ENCODE measurements at places on chromosomes 7 and 10.

GRCh38 chr7:45689797-45690761 lies 115.9 kb downstream of the ADCY1 start:
- no peak for DNase-seq

- DNase-seq: no peak
These were observed 568.8 kb downstream of the HTR7 start for GRCh38 chr10:90289037-90289436.

GRCh38 chr7:76155938-76156337 lies 45.8 kb upstream of the SRRM3 start:
- DNase-seq: no peak

- DNase-seq: no peak
These were observed 1.3 kb upstream of the TRIM24 start for GRCh38 chr7:138458576-138459412.

DNA sequence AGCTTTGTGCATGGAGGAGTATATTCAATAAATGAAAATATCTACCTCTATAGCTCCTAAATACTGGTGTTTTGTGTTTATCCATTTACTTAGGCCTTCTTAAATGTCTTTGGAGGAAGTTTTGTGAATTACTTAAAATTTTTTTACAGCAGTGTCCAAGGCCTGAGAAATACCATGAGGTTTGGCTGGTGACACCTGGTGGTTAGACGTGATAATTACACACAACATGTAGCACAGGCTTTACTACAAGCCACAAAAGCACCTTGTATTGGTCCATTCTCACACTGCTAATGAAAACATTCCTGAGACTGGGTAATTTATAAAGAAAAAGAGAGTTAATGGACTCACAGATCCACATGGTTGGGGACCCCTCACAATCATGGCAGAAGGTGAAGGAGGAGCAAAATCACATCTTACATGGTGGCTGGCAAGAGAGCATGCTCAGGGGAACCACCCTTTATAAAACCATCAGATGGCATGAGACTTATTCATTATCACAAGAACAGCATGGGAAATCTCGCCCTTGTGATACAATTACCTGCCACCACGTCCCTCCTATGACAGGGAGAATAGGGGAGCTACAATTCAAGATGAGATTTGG lies 20.6 kb downstream of the HYAL4 start:
- peak; percentile 56 for DNase-seq

GRCh38 chr7:71543396-71543795 lies 411.5 kb downstream of the GALNT17 start:
- DNase-seq: no peak

- no peak for DNase-seq
These were observed 76.9 kb downstream of the LRRC4 start for GRCh38 chr7:127954357-127954748.

DNA sequence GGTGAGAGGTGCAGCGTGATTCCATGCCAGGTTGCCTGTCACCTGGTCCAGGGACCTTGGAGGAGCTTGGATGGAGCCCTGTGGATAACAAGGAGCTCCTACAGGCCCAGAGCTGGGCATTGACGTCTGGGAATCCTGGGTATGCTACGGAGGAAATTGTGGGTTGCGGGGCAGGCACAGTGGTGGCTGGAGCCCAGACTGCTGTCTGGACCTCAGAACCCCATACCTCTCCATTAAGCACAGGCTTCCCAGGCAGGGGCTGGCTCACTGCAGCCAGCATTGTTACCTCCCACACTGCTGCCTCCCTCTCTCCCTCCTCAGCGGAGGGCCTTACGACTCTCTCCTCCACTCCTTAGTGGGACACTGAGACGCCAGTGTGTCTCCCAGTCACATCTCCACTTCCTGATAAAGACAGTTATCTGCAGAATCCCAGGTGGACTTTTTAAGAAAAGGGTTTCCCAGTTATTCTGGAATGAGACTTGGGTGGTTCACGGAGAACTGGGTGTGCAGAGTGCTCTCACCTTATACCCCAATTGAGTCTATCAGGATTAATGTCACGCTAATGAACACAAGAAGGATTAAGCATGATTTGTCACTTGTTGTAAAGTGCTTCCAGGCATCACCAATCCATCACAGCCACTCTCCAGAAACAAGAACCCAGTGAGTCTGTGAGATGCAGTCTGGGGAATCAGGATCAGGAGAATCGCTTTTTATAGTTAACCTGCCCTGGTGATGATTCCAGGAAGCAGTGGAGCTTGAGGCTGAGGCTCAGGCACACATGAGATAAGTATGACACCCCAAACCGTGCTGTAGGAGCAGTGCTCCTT lies 309.4 kb downstream of the RPS24 start:
- DNase-seq: no peak

GRCh38 chr7:94431176-94431575 lies 36.5 kb downstream of the COL1A2 start:
- DNase-seq: no peak

- DNase-seq: no peak
These were observed 1.2 kb downstream of the UPP1 start for GRCh38 chr7:48090095-48090805.

DNA sequence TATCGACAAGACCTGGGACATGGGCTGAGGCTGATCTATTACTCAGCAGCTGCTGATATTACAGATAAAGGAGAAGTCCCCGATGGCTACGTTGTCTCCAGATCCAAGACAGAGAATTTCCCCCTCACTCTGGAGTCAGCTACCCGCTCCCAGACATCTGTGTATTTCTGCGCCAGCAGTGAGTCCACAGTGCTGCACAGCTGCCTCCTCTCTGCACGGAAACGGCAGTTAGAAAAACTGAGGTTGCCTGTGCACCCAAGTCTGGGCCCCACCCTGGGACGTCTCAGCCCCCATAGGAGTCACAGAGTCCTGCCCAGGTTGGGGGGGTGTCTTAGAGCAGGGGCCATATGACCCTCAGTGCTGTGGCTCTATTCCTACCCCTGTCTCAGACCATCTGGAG lies 167.4 kb upstream of the PRSS58 start:
- DNase-seq: no peak

GRCh38 chr7:108014215-108014614 lies 11.3 kb upstream of the LAMB1 start:
- no peak for DNase-seq

DNA sequence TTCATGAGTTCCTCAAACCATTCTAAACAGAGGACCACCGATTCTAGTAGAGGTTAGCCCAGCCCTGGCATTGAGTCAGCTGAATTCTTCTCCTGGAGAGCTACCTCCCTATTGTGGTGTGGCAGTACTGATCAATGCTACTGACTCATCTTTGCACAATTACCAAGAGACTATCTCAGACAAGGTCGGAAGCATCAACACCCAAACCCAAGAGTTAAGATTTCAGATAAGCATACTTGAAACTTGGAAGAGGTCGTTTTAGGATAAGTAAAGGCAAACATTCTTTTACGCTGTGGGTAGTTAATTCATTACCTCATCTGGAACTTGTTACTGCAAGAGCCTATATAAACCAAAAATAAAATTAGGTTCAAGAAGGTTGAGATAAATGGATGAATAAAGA lies 154.6 kb upstream of the NRBF2 start:
- peak; percentile 22 for DNase-seq

DNA sequence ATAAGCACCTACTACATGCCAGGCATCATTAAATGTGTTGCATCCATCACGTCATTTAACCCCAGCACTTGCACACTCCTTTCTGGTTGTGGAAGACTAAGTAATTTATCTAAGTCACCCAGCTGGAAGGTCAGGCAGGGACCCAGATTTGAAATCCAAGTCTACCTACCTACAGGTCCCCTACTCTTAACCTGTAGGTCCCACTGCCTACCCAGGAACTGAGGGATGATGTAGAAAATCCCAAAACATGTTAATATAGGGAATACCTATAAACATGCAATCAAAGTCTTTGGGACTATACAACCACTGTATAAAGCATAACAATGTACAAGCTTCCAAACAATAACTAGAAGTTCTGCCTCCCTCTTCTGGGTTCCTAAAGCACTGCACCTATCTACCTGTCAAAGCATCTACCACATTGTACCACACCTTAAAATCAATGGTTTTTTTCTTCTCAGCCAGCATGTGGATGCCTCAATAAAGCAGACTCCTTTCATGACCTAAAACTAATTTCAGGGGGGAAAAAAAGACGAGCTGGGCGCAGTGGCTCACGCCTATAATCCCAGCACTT lies 5.6 kb downstream of the IL6 start:
- DNase-seq: no peak

- DNase-seq: no peak
These were observed 6.4 kb upstream of the SOSTDC1 start for GRCh38 chr7:16471933-16472332.

- peak; percentile 37 for DNase-seq
These were observed 596.6 kb downstream of the SDK1 start for GRCh38 chr7:3897430-3898372.

DNA sequence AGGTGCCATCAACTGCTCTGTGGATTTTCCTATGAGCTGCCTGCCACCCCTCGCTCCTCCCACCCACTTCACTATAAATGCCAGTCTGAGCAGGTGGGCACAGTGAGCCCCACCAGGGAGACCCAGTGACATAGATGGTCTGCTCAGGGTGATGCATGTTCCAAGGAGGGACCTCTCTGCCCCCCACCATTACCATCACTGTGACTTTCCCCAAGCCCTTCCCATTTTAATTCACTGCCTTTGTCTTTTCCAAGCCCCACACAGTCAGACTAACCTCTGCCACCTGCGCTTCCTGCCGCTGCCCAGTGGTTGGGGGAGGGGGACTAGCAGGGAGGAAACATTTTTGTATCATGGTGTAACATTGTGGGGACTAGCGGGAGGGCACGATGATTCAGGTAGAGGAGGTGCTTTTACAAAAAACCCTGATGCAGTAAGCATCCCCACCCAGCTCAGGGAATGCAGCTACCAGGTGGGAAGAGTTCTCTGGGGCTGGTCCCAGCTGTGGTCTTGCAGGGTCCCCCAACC lies 24.6 kb downstream of the PRSS2 start:
- DNase-seq: peak; percentile 44

DNA sequence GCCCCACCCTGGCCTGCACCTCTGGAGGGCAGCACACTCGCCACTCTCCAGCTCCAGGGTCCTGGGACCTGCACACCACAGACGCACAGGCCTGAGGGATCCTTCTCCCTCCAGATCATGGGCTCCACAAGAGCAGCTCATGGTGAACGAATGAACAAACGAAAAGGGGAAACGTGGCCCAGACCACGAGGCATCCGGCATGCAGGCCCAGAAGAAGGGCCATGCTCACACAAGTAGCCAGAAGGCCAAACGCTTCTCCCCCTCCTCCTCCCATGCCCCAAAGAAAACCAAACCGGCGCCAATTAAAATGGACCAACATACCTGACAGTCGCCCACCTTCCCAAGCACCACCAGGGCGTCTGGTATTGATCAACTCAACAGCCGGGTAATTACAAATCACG lies 30.4 kb downstream of the MAD1L1 start:
- DNase-seq: no peak

GRCh38 chr7:135143885-135144668 lies 3.8 kb upstream of the TMEM140 start:
- DNase-seq: no peak

DNA sequence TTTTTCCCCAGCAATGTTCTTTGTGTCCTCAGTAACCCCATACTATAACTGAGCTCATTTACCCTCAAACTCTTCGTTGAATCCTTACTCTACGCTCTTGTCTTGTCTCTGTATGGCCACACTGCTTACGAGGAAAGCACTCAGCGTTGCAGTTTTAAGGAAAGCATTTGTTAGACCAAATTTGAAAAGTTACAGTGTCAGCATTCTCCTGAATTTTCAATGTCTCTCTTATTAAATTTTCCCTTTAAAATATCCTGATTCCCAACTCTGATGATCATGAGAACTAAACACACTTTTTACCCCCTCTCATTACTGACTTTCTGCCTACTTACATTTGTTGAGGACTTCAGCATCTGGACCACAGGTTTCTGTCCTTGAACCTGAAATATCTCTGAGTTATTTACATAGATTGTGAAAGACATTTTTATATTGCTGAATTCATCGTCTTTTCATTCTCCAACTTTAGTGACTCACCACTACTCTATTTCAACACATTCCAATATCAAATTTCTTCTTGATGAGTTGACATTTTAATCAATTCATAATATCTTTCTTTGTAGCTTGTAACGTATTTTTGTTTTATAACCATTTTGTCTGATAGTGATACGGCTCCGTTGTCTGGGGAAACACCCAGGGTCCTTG lies 19.8 kb upstream of the VWDE start:
- no peak for DNase-seq

GRCh38 chr10:31999836-32000235 lies 56.4 kb downstream of the KIF5B start:
- DNase-seq: no peak

DNA sequence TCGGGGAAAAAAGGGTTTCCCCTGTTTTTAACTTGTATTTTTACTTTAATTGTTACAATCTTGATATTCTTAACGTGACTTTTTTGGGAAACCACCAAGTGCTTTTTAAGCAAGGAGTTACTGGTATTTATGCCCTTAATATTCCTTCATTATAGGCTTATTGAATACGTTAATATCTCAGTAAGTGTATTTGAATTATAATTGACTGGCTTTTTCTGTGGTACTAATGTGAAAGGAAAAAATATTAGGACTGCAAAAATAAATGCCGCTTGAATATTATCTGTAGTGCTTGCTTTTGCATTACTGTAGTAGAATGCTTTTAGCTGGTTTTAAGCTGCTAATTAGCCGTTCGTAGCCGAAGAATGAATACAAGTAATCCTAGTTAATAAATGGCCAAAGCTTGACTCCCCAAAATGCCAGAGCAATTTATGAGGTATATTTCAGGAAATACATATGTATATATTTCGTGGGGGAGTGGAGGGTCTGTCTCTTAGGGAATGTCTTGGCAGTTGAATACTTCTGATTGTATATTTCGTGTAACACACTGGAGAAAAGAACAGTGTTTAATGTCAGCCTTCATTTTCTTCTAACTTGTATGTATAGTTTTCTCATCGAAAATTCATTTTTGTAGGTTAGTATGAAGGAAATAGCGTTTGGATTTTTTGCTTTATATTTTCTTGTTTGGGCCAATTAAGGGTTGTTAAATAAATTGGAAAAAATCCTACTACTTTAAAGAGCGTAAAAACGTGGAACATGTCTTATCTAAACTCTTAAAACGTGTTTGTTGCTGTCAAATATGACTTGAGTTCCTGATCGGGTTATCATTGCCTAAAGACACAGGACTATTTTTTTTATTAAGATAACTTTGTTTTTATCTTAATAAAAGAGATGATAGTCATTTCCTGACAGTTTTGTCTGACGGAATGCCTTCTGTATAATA lies 1.5 kb downstream of the PDCD4 start:
- DNase-seq: no peak

DNA sequence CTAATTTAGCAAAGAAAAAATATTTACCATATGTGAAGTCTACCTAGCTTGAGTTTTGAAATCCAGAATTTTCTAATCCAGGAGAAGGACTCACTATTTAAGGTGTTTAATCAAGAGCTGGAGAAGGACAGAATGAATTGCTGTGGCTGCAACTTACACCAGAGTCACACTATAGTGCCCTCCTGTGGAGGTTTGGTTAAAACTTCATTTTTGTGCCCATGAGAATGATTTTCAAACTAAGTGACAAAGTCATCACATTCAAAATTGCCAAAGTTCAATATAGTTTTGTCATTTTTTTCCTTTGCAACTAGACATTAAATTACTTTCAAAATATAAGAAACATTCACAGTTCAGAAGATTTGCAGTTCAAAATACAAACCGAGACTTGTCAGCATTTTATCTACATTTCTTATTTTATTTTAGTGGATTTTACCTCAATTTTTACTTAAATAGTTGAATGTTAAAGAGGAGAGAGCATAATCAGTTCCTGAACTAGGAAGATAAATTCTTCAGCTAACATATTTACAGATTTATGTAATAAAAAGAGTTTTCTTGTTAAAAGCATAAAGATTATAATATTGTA lies 70.7 kb downstream of the CABCOCO1 start:
- peak; percentile 42 for DNase-seq

GRCh38 chr7:16095171-16095950 lies 326.0 kb downstream of the CRPPA start:
- DNase-seq: no peak

- DNase-seq: no peak
These were observed 558.5 kb upstream of the MGMT start for GRCh38 chr10:128908499-128908898.

Data from activated CD4-positive, alpha-beta T cell treated with anti-CD3 and anti-CD28 coated beads, Interleukin-2, Interleukin-4, amounts not matched to agents 100 ng/mL and 50 ng/mL, durations not matched to agents 16 hours and 8 hours (primary cell).